ENCODE measurements at places on chromosomes 3 and 15.

DNA sequence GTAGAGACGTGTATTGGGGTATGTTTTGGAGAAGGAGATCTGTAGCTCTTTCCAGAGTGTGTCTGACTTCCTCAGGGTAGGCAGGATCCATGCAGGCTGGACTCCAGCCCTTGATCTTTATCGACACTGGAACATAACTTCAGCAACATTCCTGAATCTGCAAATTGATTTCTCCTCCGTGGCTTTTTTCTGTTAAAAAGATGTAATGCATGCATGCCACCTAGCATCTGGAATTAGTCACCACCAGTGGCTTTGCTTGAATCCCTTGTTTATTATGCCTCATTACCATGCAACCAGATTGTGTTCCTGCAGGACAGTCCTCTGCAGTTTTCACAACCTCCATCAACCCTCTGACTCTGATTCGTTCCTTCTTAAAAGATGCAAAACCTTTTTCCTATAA, 86.1 kb downstream of the CCNL1 start:
- DNase-seq = no peak

DNA sequence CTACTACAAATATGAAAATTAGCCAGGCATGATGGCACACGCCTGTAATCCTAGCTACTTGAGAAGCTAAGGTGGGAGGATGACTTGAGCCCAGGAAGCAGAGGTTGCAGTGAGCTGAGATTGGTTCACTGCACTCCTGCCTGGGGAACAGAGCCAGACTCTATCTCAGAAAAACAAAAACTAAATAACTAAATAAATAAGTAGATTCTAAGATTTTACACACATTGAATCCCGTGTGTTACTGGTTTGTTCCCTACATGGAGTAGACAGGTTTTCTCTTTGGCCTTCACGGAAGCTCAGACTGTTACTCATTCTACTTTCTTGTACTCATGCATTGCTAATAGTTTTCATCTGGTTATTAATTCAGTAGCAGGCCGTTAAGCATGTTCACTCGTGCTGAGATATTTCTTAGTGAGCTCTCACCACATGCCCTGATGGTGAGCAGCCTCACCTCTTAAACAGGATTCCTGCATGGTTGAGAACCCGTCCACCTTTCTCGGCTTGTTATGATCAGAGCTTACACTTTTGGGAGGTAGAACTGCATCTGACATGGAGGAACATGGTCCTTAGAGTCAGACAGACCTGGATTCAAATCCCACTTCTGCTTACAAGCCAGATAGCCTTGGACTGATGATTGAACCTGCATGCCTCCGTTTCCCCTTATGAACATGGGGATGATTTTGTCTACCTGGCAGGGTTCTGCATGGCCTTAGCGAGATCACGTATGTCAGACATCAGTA, 49.1 kb downstream of the CMTM7 start:
- DNase-seq = no peak

DNA sequence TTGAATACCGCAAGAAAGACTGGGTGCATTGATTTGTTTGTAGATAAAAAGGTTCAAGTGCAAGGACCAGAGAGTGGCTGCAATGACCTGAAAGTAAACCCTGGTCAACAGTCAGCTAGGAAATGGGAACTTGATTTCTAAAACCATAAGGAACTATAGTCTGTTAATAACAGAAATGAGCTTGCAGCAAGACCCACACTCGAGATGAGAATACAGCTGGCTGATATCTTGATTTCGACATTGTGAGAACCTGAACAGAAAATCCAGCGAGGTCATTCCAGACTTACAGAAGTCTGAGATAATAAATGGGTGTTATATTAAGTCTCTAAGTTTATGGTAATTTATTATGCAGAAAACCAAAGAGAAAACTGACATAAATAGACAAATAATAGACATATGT, 177.3 kb downstream of the NFKBIZ start:
- DNase-seq = no peak

GRCh38 chr3:34150992-34151391, 352.6 kb downstream of the PDCD6IP start:
- DNase-seq = no peak

GRCh38 chr15:80931721-80932512, 57.7 kb downstream of the MESD start:
- DNase-seq = no peak

DNA sequence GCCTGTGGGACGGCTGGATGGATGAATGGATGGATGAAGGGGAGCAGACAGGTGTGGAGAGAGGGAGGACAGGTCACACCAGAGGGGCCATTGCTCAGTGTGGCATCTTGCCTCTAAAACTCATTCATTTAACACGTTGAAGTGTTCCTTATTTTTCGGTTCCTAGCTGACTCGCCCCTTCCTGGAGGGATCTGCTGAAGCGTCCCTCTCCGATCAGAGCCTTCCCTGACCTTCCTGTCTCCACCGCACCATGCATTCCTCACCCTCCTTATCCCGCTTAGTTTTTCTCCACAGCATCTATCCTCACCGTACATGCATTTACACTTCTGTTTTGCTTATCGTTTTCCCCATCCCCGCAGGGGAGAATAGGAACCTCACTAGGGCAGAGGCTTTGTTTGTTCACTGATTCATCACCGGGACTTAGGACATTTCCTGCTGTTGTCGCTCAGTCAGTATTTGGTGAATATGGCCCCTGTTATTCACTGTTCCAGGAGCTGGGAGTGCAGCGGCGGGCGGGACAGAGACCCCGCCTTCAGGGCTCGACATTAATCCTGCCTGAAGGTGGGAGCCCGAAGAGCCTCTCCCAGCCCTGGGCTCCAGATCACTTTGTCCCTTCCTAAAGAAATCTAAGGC, 32.0 kb downstream of the FOXL2 start:
- no peak for DNase-seq

- no peak for DNase-seq
These were observed 29.9 kb downstream of the ACP3 start for GRCh38 chr3:132346841-132347736.

DNA sequence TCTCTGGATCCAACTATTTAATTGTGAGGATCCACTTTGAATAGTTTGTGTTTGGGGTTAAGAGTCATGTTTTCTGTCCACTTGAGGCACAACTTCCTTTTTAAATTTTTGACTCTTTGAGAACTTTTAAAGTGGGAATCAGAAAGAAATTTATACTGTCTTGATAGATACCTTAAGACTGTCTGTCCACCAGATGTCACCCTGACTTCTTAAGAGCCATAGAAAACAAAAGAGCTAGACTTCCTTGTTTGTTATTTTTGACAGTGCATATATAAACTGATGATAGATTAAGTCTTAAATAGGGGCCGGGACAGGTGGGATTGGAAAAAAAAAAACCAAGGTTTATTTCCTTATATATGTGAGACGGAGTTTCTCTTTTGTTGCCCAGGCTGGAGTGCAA, 52.1 kb upstream of the WDR72 start:
- no peak for DNase-seq

DNA sequence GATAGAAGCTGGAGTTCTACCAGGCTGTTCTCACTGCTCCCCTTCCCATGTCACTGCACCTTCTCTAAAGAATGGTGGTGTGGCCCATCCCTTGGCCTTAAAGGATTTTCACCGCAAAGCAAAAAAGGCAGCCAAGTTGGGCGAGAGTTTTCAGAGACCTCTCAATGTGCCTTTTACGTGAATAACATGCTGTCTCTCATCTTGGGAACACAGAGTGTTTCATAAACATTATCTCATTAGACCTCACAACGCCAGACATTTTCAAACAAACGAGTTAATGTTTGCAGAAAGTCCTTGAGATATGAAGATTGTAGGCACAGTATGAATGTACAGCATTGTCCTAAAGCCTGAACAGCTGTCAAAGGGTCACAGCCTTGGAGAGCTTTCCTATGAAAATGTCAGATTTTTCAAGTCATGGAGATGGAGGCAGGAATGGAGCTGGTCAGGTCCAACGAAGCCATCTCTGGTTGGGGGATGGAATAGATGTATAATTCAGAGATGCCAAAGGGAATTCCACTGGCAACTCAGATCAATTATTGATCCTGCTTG, 21.3 kb downstream of the TM4SF1 start:
- no peak for DNase-seq

DNA sequence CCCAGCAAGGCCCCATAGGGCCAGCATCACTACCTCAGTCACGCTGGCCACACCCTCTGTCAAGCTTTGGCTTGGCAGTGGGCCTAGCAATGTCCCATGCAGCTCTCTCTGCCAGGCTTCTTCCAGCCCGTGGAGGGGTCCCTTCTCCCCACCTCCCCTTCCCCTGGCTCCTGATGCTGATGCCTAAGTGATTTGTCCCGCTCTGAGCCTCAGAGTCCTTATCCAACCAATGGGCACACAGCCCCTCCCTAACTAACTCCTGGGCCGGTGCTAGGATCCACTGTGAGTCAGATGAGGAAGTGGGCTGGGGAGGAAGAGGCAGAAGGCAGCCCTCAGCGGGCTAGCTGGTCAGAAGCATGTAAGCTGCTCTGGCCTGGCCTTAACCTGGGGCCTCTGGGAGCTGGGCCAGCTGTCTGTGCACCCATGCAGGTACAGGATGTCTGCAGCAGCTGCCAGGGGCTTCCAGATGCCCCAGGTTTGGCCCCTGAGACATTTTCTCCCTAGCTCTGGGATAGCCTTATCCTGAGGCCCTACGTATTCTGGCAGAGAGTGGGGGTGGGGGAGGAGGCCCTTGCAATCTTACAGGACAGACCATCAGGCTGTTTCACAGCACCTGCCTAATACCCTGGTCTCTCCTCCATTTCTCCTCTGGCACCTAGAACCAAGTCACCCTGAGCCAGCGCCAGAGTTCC, 740 bp upstream of the ZBTB47 start:
- no peak for DNase-seq

DNA sequence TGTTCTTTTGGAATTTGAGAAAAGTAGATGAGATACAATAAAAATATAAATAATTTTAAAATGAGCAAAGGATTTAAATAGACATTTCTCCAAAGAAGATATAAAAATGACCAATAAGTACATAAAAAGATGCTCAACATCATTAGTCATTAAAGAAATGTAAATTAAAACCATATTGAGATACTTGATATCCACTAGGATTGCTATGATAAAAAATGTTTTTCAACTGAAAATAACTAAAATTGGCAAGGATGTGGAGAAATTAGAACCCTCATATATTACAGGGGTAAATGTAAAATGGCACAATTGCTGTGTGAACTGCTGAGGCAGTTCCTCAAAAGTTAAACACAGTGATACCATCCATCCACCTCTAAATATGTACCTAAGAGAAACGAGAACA, 38.8 kb downstream of the LRRFIP2 start:
- no peak for DNase-seq

GRCh38 chr3:10184250-10184649, 19.5 kb downstream of the IRAK2 start:
- DNase-seq = no peak

GRCh38 chr3:42292009-42292408, 26.0 kb upstream of the CCK start:
- DNase-seq = no peak

DNA sequence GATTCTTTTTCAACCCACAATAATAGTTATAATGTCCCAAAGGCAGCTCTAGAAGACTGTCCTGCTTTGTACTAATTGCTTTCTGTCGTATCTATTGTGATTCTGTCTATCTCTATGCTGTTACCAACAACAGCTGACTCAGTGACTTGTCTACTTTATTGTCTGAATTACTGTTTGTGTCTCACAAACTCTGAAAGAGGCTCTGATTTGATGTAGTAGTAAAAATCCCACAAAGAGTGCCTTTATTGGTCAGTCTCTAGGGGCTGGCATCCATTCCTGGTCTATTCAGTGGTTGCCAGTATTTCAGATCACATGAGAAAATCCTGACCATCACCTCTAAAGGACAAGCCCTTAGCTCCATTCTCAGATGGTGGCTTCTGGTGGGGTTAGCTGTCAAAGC, 254.2 kb downstream of the NSUN3 start:
- no peak for DNase-seq

GRCh38 chr15:74795966-74796625, 14.2 kb downstream of the CSK start:
- DNase-seq = no peak

DNA sequence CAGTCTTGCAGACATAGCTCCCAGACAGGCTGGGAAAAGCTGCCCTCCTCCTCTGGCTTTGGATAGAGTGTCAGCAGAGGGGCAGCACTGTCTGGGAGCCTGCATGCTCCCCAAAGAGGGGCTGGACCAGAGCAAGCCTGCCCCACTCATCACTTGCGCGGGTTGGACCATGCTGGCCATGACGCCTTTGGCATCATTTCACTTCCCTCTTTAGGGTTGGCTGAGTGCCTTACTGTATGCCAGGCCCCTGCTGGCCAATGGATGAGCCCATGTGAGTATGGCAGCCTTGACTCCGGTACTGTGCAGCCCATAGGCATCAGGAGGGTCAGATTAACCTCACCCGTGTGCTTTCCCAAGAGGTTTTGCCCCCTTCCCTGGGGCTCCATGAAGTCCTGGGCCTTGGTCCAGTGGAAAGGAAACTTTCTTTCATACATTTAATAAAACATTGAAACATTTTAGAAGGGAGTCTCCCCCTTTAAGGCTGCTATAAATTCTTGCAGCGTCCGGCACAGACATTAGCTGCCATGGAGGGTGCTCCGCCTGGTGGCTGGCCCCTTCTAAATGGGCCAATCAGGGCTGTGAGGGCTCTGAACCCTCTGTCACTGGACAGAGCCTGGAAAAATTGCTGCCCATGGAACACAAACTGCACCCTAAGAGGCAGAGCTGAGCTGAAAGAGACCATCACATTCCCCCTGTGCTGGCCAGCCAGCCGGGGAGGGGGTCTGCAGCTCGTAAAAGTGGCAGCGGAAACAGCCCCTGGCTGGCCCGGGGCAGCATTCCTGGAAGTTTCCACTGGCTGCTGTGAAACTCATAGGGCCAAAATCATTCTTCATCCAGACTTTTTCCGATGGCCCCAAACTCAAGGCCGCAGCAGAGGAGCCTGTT, 20.8 kb upstream of the DUSP7 start:
- peak; percentile 44 for DNase-seq
